ENCODE measurements at places on chromosomes 12 and 14.

GRCh38 chr12:93663006-93663728, 14.0 kb upstream of the CRADD start:
- no peak for DNase-seq

DNA sequence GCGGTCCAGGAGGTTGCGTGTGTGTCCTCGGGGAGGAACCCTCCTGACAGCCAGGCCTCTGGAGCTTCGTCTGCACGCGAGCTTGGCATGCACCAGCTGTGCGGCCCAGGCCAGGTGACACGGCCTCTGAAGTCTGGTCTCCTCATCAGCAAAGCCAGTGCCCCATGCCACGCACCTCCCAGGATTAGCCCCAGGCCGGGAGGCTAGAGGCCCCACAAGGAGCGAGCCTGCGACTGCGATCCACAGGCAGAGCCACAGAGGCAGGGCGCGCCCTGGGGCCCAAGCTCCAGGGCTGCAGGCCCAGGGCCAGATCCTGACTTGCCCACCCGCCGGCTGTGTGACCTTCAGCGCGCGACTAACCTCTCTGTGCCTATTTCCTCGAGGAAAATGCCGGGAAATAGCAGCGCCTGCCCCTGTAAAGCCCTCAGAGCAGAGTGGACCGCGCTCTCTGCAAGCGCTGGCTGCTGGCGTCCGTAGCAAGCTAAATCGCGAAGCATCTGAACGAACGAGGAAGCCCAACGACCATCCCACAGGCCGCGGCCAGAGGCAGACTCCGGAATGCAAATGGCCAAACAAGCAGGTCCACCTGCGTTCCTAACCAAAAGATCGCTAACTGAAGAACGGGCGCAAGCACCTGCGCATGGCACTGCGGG, 492 bp upstream of the BTBD6 start:
- DNase-seq, result no peak

- no peak for DNase-seq
These were observed 434.6 kb upstream of the RGS6 start for GRCh38 chr14:71497645-71498086.

DNA sequence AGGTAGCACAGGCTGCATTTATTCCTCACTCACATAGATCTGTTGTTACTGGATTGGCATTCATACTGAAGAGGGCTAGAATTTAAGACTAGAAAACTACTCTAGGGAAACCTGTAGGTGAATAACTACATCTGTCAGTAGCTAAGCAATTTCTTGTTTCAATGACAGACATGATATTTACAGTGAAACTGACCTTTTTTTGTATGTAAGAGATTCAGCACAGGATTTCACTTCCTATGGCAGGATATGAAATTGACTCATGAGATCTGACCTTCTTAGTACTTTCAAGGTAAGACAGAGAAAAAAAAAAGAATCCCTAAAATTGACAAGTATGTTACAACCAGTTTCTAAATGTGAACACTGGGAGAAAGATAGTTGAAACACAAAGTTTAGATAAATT, 189.8 kb upstream of the SLC16A7 start:
- DNase-seq, result no peak

GRCh38 chr12:56630180-56630632, at the start of gene BAZ2A:
Gene BAZ2A, minus strand, starts transcription at chr12:56630326. Its CDS starts 12,796 bp downstream, at chr12:56617530.
- peak; percentile 89 for DNase-seq

DNA sequence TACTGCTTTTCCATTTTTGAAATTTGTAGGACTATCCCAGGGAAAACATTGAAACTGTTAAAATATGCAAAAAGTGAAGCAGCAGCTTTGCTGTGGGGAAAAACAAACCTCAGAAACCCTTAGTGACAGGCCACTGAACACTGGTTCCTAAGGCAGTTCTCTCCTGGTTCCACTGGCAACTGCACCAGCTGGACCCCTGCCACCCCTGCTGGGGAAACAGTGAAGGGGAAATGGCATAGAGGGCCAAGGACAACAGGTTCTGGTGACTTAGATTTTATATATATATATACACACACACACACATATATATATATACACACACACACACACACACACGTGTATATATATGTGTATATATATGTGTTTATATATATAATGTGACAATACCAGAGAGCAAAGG, 16.2 kb upstream of the KRT7 start:
- DNase-seq, result no peak

DNA sequence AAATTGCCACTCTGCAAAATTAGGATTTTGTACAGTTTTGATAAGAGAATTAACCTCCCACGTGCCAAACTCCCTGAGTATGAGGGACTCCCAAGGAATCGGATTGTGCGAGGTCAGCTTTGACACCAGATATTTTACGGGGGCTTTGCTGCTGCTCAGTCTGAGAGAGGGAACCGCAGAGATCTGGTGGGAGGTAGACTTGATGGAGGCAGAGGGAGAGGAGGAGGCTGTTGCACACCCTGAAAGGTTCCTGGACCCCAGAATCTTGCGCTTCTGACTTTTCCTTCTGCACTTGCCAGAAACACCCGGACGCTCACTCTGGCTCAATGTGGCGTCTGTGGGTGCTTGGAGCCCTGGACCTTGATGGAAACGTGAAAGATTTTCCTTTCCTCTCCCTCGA, 83.9 kb downstream of the PAPOLA start:
- DNase-seq, result no peak

DNA sequence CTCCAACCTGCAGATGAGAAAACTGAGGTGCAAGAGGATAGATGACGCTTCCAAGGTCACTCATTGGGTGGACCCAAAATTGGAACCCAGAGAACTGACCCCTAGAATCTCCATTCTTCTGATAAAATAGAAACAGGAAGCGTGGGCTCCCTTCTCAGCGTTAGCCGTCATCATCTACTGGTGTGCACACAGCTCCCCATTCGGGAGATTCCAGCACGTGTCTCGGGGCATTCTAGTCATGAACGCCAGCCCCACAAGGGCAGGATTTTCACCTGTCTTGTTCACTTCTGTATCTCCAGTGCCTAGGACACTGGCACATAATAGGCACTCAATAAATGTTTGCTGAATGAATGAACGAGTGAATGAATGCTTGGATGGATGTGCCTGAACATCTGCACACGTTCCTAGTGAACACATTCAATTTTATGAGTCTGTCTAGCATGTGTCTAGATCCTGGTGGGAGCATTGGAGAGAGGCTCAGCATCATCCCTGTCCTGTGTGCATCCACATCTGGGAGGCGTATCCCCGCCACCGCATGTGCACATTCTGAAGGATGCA, 30.5 kb downstream of the RASAL1 start:
- no peak for DNase-seq

DNA sequence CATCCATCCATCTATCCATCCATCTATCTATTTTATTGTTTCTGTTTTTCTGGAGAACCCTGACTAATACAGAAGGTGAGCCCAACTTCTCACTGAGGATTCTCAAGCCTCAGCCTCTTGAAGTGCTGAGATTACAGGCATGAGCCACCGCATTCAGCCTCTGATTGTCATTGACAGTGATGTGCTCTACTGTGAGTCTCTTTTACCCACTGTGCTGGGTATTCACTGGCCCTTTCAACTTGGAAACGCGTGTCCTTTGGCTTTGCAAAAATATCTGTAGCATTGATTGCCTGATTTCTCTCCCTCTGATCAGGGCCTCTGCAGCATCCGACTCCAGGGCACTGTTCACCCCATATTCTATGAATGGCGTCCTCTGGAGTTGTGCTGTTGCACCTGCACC, 29.6 kb upstream of the TCL1B start:
- DNase-seq, result no peak

GRCh38 chr12:107759410-107759809, 1.5 kb downstream of the PRDM4 start:
- DNase-seq, result peak; percentile 19

- DNase-seq, result peak; percentile 83
These were observed 24.5 kb upstream of the PPP1R13B start for GRCh38 chr14:103871596-103872480.

DNA sequence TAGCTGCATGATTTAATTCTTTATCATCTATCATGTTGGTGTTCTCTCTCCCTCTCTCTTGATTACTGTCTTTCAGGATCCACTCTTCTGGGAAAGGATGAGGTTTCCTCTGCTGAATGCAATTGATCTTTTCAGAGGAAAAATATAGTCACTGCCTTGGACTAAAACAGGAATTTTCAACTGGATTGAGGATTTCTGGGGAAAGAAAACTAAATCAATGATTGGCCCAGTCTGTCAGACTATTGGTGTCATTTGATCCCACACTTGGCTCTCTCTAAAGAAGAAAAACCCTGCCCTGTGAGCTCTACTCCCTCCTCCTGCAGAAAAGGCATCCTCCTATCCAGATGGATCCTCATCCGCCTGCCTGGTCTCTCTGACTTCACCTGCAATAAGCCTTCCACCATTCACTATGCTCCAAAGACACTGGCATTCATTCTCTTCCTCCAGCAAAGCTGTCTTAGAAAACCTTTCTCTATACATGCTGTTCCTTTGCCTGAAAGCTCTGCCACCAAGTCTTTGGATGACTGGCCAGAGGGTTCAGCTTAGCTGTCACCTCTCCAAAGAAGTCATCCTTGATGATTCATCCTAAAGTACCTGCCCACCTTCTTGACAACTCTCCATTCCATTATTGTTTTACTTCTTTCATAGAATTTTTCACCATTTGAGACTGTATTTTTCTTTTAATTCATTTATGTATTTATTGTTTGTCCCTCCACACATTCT, 127.7 kb upstream of the CAND1 start:
- no peak for DNase-seq

- DNase-seq, result no peak
These were observed 34.3 kb upstream of the LTA4H start for GRCh38 chr12:96069511-96070231.

DNA sequence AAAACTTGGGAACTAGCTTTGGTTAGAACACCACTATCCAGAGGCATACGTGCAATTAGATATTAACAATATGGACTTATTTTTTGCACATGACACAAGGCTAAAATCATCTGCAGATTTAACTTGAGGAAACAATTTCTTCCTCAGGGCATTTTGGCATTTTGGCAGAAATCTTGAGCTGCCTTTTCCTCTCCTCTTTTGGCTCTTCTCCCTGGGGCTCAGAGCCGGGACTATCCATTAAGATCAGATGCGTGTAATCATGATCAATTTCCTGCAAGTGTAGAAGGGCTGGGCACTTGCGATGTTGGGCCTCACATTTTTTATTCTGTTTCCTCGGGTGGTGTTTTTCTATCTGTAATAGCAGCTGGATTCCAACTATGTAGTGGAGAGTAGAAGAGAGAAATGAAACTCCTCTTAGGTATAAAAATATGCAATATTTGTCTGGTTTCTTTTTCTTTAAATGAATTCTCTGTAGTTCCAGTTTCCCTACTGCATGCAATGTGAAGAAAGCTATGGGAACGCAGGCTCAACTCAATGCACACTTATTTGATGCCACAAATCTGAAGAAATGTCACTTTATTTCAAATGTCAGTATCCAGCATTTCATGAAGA, 1010.8 kb downstream of the FLRT2 start:
- no peak for DNase-seq

DNA sequence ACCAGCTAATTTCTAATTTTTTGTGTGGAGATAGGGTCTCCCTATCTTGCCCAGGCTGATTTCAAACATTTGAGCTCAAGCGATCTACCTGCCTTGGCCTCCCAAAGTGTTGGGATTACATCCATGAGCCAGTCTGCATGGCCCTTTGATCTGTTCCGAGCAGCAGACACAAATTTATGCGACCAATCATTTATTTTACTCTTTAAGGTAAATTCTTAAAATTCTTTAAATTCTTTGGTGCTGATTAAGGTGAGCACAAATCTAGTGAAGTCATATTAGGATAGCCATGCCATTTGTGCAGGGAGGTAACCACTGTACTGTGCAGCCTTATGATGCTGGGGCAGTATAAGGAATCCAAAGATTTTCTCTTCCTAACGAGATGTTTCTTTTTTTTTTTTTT, 135.7 kb downstream of the SRGAP1 start:
- no peak for DNase-seq

DNA sequence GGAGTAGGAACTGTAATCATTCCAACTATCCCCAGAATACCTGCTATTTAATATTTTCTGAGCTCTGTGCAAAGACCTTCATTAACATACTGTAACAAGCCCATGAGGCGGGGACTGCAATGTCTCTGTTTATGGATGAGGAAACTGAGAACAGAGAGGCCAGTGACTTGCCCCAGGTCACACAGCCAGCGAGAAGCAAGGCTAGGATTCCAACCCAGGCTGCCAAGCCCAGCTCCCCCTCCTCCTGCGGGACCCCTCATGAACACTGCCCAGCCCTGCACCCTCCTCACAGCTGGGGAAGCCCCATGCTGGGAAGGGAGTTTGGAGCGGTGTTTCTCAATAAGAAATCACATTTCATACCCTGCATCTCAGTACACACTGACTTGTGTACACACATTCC, 10.9 kb downstream of the HVCN1 start:
- DNase-seq, result no peak

- peak; percentile 94 for DNase-seq
These were observed 32.7 kb downstream of the DAD1 start for GRCh38 chr14:22556021-22556989.

DNA sequence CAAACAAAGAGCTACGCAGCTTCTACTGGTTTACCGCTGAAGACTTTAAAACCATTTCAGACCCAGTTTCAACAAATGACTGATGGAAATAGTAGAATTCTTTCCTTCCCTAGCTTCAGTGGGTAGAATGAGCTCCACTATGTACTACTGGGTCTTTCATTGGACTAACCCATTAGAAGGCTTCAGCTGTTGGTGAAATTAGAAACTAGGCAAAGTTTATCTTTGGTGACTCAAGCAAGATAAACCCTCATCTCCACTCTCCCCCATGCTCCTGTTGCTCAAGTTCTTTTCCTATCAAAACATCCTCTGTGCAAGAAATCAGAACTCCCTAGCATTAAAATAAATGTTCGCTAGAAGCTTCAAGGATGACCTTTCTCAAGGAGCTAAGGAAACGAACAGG, 159.2 kb downstream of the PAWR start:
- DNase-seq, result no peak

- no peak for DNase-seq
These were observed 693.3 kb downstream of the MED13L start for GRCh38 chr12:115584156-115584555.

Measured in activated CD4-positive, alpha-beta T cell treated with anti-CD3 and anti-CD28 coated beads, Interleukin-2, amount 50 U/mL, for 48 hours (primary cell).